ENCODE measurements at places on chromosomes 2 and 18.

DNA sequence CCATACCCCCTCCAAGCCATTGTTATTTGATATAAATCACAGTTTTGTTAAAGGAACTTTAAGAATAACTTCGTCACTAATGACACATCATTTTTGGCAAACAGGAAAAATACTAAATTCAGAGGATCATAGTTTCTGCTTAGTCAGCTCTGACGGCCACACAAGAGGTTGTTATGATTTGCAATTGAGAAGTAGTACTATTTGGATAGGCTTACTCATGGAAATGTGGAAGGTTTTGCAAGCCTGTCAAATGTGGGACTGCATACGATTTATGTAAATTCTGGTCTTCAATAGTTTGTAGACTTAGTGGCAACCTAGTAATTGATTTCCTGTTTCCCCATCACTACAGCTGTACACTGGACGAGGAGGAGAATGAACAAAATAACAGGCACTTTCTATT, 108.1 kb downstream of the ARHGEF33 start:
- DNase-seq = no peak

DNA sequence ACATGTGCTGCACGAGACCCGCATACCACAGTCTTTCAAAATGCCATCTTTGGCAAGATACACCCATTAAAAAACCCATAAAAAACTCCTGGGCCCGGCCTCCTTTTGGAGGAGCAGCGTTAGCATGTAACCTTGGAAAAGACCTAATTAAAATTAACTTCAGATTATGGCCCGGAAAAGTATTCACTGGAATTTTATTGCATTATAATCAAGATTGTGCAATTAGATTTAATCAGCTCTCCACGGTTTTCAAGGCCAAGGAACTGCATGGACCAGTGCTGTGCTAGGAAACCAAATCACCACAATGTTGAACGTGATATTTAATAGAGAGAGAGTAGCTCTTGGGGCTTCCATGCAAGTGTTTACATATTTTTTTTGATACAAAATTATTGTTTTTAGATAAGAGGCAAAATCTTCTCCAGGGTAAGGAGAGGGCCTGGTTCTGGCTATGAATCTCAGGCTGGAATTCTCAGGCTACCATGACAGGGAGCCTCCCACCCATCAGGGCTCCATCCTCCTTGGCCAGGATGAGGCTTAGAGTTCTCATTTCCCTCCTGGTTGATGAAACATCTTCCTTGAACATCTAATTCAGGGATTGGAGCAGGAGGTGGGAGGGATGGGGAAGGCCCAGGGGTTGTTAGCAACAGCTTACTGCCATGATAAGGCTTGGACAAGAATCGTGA, 82.0 kb upstream of the TTC39C start:
- DNase-seq = no peak

- DNase-seq = no peak
Measured at GRCh38 chr18:74637070-74637469, 39.4 kb downstream of the ZNF407 start.

DNA sequence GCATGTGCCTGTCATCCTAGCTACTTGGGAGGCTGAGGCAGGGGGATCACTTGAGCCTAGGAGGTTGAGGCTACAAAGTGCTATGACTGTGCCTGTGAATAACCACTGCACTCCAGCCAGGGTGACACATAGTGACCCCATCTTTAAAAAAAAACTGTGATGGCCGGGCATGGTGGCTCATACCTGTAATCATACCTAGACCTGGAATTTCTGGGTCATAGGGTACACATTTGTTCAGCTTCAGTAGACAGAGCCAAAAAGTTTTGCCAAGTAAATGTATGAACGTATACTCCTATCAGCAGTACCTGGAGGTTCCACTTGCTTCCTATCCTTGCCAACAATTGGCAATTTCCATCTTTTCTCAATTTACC, 6.4 kb upstream of the IGFBP2 start:
- no peak for DNase-seq

- DNase-seq = no peak
Measured at GRCh38 chr2:43798300-43798699, 24.5 kb downstream of the DYNC2LI1 start.

All from NCI-H226 (cell line).